Activated CD8-positive, alpha-beta memory T cell treated with anti-CD3 and anti-CD28 coated beads for 1 hour (primary cell): ENCODE measurements at places on chromosomes 3 and 15.

- DNase-seq: no peak
These were observed 16.4 kb downstream of the FSD2 start for GRCh38 chr15:82789491-82789890.

GRCh38 chr3:194446754-194447153, 40.0 kb downstream of the ATP13A3 start:
- DNase-seq: no peak

- no peak for DNase-seq
These were observed 45.0 kb upstream of the SLC12A8 start for GRCh38 chr3:125257536-125257935.

DNA sequence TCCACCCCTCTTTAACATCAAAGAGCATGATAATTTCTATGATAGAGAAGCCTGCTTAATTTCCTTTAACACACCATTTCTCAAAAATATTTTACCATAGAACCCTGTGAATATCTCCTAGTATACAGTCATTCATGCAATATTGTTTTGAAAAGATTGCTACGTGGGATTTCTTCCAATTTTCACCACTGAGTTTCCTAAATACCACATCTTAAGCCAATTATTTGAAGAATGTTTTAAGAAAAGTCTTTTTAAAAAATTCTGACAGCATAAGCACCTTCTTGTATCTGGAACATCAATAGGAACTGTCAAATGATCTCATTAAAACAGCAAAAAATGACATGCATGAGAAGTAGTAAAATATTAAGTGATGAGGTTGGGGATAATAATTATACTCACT, 1126.7 kb downstream of the TUSC7 start:
- no peak for DNase-seq

- no peak for DNase-seq
These were observed 45.8 kb upstream of the CCDC174 start for GRCh38 chr3:14605744-14606143.

GRCh38 chr3:104992676-104993075, 374.0 kb upstream of the ALCAM start:
- no peak for DNase-seq

GRCh38 chr3:42216931-42217333, 49.1 kb downstream of the CCK start:
- DNase-seq: no peak

- DNase-seq: no peak
These were observed 23.3 kb upstream of the PSMD6 start for GRCh38 chr3:64046592-64046991.

DNA sequence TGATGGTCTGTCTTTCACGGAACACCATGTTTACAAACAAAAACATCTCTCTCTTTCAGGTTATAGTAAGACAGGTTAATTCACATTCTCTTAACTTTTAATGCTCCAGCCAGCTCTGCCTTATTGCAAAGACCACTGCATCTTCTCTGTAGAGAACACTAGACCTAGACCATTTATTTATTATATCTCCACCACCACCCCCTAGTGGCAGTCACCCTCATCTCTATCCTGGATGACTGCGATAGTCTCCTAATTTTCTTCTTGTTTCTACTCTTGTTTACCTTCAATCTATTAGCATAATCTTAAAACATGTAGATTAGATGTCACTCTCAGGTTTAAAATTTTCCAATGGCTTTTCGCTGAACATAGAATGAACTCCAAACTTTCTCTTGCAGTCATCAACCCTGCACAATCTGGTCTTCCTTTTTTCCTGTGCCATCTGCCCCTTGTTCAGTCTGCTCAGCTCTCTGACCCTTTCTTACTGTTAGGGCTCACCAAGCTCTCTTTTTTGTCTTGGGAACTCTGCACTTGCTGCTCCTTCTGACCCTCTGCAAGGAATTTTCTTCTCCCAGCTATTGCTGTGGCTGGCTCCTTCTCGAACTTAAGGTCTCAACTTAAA, 155.6 kb downstream of the SQOR start:
- no peak for DNase-seq

GRCh38 chr3:195197765-195198425, 73.1 kb downstream of the XXYLT1 start:
- no peak for DNase-seq

DNA sequence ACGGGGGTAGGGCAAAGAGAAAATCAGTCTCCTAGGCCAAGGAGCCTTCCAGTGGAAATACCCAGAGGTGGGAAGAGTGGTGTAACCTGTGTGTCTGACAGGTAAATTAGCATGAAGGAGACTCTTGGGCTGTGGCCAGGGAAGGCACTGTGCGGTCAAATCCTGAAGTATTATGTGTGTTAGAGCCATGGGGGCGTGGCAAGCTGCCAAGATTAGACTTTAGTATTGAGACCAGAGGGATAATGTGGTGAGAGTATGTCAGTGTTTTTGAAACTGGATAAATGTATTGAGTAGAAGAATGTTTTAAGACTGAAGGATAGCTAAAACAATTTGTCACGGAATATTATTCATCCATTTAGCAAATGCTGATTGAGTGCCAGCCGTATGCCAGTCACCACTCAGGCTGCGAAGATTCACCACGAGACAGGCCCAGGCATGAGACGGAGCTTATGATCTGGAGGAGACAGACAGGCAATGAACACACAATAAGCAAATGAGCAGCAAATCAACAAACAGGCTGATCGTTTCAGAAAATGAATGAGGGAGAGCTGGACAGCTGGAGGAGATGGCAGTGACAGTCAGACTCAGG, 445.9 kb downstream of the MCTP2 start:
- DNase-seq: no peak

- no peak for DNase-seq
These were observed 641.5 kb upstream of the NECTIN3 start for GRCh38 chr3:110430146-110430545.

DNA sequence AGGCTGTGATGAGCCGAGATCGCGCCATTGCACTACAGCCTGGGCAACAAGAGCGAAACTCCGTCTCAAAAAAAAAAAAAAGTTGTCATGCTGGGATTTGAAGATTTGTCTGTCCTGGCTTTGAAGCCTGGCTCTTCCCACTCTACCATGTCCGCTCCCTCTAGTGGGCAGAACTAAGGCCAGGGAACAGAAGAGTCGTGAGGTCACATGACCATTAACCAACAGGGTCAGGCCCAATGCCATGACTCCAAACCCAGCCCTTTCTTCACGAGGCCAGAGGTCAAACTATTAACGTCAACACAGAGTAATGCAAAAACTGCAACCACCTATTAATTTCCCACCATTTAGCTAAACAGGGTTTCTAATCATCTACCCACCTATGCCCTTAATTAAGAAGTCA, 212.1 kb downstream of the ADAMTS17 start:
- DNase-seq: no peak

GRCh38 chr3:138220242-138220641, 33.1 kb downstream of the ARMC8 start:
- DNase-seq: no peak

DNA sequence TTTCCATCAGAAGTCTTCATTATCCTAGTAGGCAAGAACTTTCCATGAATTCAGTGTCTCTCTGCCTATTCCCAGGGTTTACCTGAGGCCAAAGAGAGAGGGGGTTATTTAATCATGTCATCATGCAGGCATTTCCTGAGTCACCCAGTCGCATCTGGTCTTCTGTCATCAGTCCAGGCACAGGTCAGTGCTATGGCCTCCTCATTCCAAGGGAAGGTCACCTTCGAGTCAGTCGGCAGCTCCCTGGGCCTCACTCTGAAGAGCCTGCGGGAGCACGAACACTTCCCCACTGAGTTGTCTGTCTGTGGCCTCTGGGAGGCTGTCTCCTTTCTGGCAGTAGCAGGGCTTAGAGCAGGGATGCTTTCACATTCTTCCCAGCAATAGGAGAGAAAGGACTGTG, 26.2 kb upstream of the LRTM1 start:
- DNase-seq: no peak

DNA sequence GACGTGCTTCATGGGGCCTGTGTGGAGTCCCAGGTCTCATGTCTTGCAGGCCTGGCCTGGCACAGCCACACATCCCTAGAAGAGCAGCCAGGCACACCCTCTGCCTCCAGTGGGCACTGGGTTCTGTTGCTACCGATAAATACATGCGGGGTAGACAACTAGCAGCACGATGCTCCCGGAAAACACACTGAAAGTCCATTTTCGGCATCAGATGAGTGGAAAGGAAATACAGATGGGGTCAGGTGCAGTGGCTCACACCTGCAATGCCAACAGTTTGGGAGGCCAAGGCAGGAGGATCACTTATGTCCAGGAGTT, 165.1 kb downstream of the NSMCE3 start:
- DNase-seq: no peak
